Natural killer cell treated with Interleukin-12 subunit alpha and Interleukin-12 subunit beta and Interleukin-15 and Interleukin-18, amount 100 ng/mL, for 72 hours (primary cell): ENCODE measurements at places on chromosomes 4 and X. TPM values are rescaled to one million over a fixed set of nuclear protein-coding genes. Genes with fewer than 3 reads are reported as not detected.

DNA sequence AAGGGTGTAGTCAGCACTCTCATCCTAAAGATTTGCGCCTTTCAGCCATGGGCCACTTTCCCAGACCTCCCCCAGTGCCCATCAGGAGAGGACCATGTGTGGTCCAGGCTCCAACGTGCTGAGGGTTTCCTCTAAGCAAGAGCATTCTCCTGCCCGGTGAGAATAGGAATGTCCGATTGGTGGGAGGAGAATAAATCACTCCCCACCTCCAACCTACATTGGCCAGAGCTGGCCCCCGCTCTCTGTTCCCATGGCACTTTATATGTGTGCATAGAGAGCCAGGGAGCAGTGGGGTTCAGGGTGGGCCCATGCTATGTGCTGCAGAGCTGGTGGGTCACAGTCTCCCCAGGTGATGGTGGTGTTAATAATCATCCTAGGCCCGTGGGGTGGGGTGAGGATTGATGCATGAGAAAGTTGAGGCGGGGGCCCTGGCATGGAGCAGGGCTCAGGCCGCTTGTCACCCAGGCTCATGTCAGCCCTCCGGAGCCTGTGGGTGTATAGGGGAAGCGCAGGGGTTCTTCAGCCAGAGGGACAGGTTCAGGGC, 6.8 kb upstream of the SORCS2 start:
- no peak for DNase-seq
- no peak overlapping the region for H3K4me3 ChIP-seq

DNA sequence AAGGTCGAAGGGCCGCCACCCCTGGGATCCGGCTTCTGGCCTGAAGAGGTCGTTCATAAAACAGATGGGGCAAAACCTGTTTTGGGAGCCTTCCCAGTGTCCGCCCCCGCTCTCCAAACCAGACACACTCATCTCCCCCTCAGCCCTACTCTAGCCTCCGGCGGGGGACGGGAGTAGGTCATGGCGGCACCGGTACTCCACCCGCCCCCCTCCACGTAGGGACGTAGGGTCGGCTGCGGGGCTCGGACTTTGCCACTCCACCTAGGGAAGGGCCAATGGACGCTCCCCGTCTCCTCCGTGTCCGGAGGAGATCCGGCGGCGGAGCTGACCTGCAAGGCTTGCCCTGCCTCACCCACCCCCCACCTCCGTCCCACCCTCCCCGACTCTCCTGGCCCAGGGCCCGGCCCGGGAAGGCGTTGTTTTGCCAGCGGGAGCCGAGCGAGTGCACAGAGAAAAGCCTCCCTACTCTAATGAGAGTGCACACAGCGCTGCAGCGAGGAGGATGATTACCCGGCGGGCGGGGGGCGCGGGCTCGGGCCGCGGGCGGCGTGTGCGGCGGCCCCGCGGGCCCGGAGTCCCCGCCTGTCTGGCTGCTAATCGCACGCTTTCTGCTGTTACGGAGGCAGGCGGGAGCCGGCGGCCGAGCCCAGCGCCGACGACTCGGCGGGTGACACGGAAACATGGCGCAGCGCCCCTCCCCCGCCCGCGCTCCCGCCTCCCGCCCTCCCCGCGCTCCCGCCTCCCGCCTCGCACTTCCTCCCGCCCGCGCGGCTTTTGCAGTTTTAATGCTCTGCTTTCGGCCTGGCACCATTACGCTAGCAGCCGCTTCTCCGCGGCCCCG, 8.3 kb upstream of the BCOR start:
- H3K27ac ChIP-seq = peak overlapping the region; percentile 54
- peak overlapping the region; percentile 75 for H3K4me3 ChIP-seq

DNA sequence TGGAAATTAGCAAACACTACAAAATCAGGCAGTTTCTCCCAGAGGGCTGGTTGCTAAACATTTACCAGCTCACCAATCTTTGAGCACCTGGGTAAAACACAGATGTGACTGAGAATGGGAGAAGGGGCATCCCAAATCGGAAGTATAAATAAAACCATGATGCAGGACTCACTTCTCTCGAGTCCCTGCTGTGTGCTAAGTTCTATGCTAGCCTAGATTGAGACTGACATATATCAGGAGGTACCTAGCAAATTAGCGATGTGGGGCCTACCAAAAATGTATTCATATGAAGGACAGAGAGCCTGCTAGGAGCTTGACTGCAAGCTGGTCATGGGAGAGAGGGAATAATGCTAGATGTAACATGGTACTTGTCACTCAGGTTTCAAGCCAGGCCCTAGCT, 171.9 kb upstream of the PGRMC2 start:
- no peak overlapping the region for H3K4me3 ChIP-seq
- H3K27ac ChIP-seq = no peak overlapping the region
- DNase-seq = no peak
- H3K4me1 ChIP-seq = peaks cover 1% of the 10 kb centered on the region
- no peaks in the 10 kb centered on the region for H3K36me3 ChIP-seq

- peaks cover 43% of the 10 kb centered on the region for H3K4me1 ChIP-seq
- peak overlapping the region; percentile 83 for H3K27ac ChIP-seq
- peak overlapping the region; percentile 77 for H3K4me3 ChIP-seq
Measured at GRCh38 chrX:3743801-3744439, 30.5 kb upstream of the PRKX start.

- no peak overlapping the region for H3K4me3 ChIP-seq
- no peaks in the 10 kb centered on the region for H3K4me1 ChIP-seq
- H3K36me3 ChIP-seq = no peaks in the 10 kb centered on the region
- no peak for DNase-seq
Measured at GRCh38 chrX:154818916-154819770, 13.9 kb upstream of the MPP1 start.

DNA sequence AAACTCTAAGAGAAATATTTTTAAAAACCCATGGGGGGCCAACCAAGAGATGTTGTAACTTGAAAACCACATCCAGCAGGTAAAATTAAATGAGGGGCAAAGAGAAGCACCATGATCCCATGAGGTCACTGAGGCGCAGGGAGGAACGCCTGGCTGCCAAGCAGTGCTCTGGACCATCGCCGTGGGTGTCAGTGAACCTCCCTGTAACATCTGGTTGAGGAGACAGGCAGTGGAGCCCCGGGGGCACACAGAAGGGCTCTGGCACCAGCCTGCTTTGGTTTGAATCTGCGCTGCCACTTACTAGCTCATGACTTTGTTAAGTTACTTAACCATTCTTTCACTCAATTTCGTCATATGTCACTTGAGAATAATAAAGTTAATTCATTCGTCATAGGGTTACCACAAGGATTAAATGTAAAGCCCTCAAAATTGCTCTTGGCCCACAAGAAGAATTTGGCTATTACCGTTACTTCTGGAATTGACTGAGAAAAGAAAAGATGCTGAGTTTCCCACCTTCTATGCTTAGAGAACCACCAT, 41.6 kb upstream of the SLC25A4 start:
- no peak for DNase-seq
- H3K4me1 ChIP-seq = no peaks in the 10 kb centered on the region
- H3K4me3 ChIP-seq = no peak overlapping the region
- peaks cover 40% of the 10 kb centered on the region for H3K27me3 ChIP-seq
- no peaks in the 10 kb centered on the region for H3K36me3 ChIP-seq

GRCh38 chr4:68463796-68464195, 16.5 kb downstream of the TMPRSS11E start:
- H3K27me3 ChIP-seq = no peaks in the 10 kb centered on the region
- H3K4me1 ChIP-seq = no peaks in the 10 kb centered on the region
- H3K4me3 ChIP-seq = no peak overlapping the region
- H3K36me3 ChIP-seq = no peaks in the 10 kb centered on the region
- DNase-seq = no peak

- H3K4me1 ChIP-seq = no peaks in the 10 kb centered on the region
- no peak overlapping the region for H3K4me3 ChIP-seq
- no peak overlapping the region for H3K27ac ChIP-seq
- H3K27me3 ChIP-seq = peaks cover 18% of the 10 kb centered on the region
Measured at GRCh38 chrX:131277543-131278136, 11.5 kb downstream of the IGSF1 start.

DNA sequence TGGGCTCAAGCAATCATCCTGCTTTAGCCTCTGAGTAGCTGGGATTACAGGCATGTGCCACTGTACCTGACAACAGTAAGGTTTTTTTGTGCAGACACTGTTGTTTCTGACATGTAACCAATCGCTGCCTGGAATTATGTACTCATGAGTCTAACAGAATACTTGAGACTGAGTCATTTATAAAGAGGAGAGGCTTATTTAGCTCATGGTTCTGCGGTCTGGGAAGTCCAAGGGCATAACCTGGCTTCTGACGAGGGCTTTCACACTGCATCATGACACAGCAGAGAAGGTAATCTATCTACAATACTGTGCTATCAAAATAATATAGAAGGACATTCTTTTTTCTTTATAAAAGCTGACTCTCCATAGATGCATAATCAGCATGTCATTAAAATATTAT, 115.5 kb upstream of the STOX2 start:
- no peaks in the 10 kb centered on the region for H3K36me3 ChIP-seq
- H3K4me3 ChIP-seq = no peak overlapping the region
- DNase-seq = no peak
- H3K27me3 ChIP-seq = peaks cover 29% of the 10 kb centered on the region
- no peak overlapping the region for H3K27ac ChIP-seq

DNA sequence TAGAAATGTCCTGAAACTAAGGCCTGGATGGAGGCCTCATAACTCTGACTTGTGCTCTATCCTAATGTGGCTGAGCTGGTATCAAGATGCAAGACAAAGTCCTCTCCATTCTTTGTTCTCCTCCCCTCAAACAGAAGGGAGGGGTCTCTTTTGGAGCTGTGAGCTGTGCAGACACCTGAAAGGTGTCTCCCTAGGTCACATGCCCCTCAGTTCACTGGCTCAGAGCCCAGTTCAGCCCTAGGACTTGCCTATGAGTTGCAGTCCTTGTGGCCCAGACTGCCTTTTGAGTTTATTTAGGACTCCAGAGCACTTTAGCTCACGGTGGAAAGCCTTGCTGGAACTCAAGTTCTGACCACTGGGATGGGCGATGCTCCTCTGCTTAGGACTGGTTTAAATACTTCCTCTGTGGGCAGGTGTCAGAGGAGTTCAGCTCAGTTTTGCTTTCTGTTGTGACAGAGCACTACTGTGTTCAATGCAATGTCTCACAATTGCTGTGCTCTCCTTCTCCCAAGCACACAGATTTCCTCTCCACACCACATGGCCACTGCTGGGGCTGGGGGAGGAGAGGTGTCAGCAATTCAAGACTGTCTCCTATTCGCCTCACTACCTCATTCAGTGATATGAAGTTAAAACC, 84.8 kb upstream of the ZNF827 start:
- H3K4me3 ChIP-seq = no peak overlapping the region
- no peak for DNase-seq
- peaks cover 13% of the 10 kb centered on the region for H3K27me3 ChIP-seq
- H3K4me1 ChIP-seq = no peaks in the 10 kb centered on the region
- peaks cover 6% of the 10 kb centered on the region for H3K36me3 ChIP-seq
- no peak overlapping the region for H3K27ac ChIP-seq

- H3K4me3 ChIP-seq = no peak overlapping the region
- peaks cover 11% of the 10 kb centered on the region for H3K27me3 ChIP-seq
- H3K4me1 ChIP-seq = peaks cover 3% of the 10 kb centered on the region
- no peak overlapping the region for H3K27ac ChIP-seq
- no peaks in the 10 kb centered on the region for H3K36me3 ChIP-seq
- no peak for DNase-seq
Measured at GRCh38 chr4:47690611-47691010, 147.3 kb downstream of the CORIN start.

GRCh38 chr4:7330031-7330596, 104.6 kb downstream of the PSAPL1 start:
- peaks cover 14% of the 10 kb centered on the region for H3K4me1 ChIP-seq
- peak; percentile 23 for DNase-seq
- no peaks in the 10 kb centered on the region for H3K36me3 ChIP-seq

GRCh38 chr4:176778063-176778462, 14.7 kb downstream of the VEGFC start:
- H3K36me3 ChIP-seq = no peaks in the 10 kb centered on the region
- H3K4me3 ChIP-seq = no peak overlapping the region
- no peaks in the 10 kb centered on the region for H3K4me1 ChIP-seq
- DNase-seq = no peak
- no peaks in the 10 kb centered on the region for H3K27me3 ChIP-seq

DNA sequence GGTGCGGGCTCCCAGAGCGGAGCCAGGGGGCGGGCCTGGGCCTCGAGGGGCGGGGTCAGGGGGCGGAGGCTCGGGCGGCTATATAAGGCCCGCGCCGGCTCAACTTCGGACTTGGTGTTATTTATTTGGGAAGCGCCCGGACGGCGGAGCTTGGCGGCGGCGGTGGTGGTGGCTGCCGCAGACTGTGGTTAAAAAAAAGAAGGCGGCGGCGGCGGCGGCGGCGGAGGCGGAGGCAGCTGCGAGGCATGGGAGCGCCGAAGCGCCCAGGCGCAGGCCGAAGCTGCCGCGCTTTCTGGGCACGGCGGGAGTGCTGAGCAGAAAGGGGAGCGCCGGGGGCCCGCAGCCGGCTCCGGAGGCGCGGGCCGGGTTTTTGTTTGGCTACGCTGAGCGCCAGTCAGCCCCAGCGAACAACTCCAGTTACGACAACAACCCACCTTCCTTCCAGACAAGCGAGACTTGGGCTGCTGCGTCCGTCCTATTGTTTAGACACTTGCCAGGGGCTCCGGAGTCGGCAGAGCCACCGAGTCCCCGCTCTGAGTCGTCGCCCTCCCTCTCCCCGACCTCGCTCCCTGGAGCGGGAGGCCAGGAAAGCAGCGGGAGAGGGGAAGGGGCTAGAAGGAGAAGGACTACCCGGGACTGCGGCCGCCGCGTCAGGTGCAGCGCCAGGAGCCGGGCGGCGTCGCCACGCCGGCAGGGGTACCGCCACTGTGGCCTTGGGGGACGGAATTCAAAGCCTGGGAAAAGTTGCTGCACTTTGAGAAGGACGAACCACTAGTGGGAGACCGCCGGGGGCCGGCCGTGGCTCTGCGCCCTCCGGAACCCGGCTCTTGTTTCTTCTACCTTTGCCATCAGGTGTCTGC, at the start of gene SLIT2:
Gene SLIT2 (plus strand): TSS at position 110 of the 860 bp plus-strand sequence. CDS start 1,911 bp downstream, outside the sequence.
- H3K4me1 ChIP-seq = no peaks in the 10 kb centered on the region
- H3K4me3 ChIP-seq = no peak within 1 kb of the TSS
- no peak within 1 kb of the TSS for H3K27ac ChIP-seq
- H3K27me3 ChIP-seq = peaks cover 30% of the 10 kb centered on the region

- H3K27me3 ChIP-seq = no peaks in the 10 kb centered on the region
- no peak overlapping the region for H3K27ac ChIP-seq
- no peak for DNase-seq
- H3K4me1 ChIP-seq = no peaks in the 10 kb centered on the region
- H3K4me3 ChIP-seq = no peak overlapping the region
- no peaks in the 10 kb centered on the region for H3K36me3 ChIP-seq
Measured at GRCh38 chr4:24840826-24841543, 45.6 kb downstream of the SOD3 start.

- H3K27ac ChIP-seq = no peak overlapping the region
- H3K4me3 ChIP-seq = no peak overlapping the region
- no peak for DNase-seq
- no peaks in the 10 kb centered on the region for H3K4me1 ChIP-seq
- H3K36me3 ChIP-seq = no peaks in the 10 kb centered on the region
- peaks cover 5% of the 10 kb centered on the region for H3K27me3 ChIP-seq
Measured at GRCh38 chr4:74084984-74085383, 14.0 kb downstream of the CXCL2 start.

Gene SPANXA2
- not detected for total RNA-seq

Gene FREM3
- total RNA-seq = not detected

Gene ZNF330
- total RNA-seq = 36.0 TPM

Gene PDHA1
- total RNA-seq = 201 TPM

Gene FRAS1
- not detected for total RNA-seq
